Fibroblast of lung (primary cell): ENCODE measurements at places on chromosomes 7 and 10.

GRCh38 chr10:63588436-63589167 is 67.4 kb downstream of the REEP3 start:
- H3K27ac ChIP-seq: no peak overlapping the region
- peaks cover 2% of the 10 kb centered on the region for H3K4me1 ChIP-seq
- peak; percentile 22 for DNase-seq
- H3K36me3 ChIP-seq: no peaks in the 10 kb centered on the region

DNA sequence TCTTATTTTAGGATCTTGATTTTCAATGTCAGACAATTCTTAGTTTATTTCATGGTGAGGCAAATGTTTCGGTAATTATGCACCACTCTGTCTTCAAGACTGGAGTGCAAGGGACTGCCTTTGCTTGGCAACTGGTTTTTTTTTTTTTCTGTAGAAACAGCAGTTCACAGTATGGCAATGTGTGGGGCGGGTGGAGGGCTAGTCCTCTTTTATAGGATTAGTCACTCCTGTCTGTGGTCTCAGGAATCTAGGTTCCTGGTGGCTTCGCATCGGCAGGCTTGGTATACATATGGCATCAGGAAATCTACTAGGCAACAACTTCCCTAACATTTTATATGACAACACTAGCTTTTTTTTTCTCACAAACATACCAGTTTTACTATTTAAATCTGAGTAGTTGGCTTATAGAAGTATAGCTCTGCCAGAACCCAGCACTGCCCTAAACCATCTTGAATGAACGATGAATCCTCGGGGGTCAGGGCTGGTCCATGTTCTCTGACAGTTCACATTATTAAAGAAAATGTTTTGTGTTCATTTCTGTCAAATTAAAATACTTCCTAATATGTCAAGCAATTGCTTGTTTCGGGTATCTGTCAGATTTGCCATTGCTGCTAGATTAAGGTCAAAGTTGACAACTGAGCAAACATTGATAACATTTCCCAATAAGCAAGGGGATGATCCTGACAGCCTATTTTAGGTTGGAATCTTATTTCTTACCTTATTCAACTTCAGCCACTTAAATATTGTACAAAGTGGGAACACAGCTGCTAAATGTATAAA is 289.7 kb upstream of the VSTM2A start:
- no peak for DNase-seq
- no peak overlapping the region for H3K27ac ChIP-seq
- no peaks in the 10 kb centered on the region for H3K4me1 ChIP-seq
- no peak overlapping the region for H3K4me3 ChIP-seq
- H3K36me3 ChIP-seq: no peaks in the 10 kb centered on the region

DNA sequence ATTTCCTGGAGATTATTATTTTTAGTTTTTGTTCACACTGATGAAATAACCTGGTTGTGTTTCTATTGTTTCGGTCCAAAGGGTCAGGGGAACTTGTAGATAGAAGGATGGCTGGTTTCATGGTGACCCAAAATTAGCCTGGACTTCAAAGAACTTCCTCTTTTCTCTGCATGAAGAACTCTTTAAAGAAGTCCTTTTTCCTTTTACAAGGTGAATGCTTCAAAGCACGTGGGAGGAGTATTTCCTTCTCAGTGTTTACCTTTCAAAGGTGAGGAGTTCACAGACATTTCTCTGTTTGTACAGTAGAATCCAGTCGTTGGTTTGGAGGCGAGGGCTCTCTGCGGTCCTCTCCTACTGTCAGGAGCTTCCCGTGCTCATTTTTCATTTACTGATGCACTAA is 561.7 kb downstream of the GATA3 start:
- no peaks in the 10 kb centered on the region for H3K4me1 ChIP-seq
- H3K27ac ChIP-seq: no peak overlapping the region
- H3K27me3 ChIP-seq: no peaks in the 10 kb centered on the region
- H3K36me3 ChIP-seq: no peaks in the 10 kb centered on the region
- H3K4me3 ChIP-seq: no peak overlapping the region

- H3K27me3 ChIP-seq: no peaks in the 10 kb centered on the region
- H3K36me3 ChIP-seq: no peaks in the 10 kb centered on the region
- H3K27ac ChIP-seq: peak overlapping the region; percentile 84
Observed at GRCh38 chr7:22577470-22578001, 77.5 kb upstream of the STEAP1B start.

- peaks cover 7% of the 10 kb centered on the region for H3K27me3 ChIP-seq
- no peaks in the 10 kb centered on the region for H3K4me1 ChIP-seq
- no peak overlapping the region for H3K27ac ChIP-seq
- no peaks in the 10 kb centered on the region for H3K36me3 ChIP-seq
- H3K4me3 ChIP-seq: no peak overlapping the region
- no peak for DNase-seq
Observed at GRCh38 chr10:96096958-96097357, 33.1 kb upstream of the ZNF518A start.

DNA sequence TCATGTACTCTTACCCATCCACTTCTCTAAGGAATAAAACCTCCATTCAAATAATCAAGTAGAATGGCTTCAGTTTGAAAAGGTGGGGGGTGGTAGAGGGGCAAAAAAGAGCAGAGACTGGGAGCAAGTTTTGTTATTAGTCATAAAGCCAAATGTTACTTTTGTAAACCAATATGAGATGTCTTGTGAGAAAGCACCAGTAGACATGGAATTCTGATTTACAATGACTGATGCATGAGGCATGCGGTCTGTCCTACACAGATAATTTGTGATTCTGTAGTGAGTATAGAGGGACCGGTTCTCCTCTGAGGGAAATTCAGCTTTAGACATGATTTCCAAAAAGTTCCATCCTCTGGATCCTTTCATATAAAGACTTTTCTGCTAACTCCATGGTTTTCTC is 12.9 kb upstream of the ABCA13 start:
- DNase-seq: no peak
- no peaks in the 10 kb centered on the region for H3K36me3 ChIP-seq
- H3K4me1 ChIP-seq: no peaks in the 10 kb centered on the region

DNA sequence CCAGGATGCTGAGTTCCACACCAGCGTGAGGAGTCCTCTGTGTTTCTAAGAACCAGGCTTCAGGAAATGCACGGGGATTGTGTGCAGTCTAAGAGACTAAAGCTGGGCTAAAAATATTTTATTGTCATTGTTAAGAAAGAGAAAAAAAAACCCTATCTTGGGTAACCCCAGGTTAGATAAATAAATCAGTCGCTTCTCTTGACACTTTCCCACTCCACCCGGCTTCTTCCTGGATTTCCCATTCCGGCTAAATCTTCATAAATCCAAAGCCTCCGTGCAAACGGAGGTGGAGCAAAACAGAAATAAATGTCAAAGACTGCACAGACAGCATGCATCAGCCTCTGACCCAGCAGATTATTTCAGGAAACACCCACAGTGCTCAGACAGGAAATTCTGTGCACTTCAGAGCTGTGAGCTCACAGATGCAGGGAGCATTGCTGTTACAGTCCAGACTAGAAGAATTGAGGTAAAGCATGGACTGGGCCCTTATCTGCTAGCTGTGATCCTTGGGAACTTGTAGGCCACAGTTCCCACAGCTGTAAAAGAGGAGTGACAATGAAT is 44.8 kb upstream of the GRID1 start:
- DNase-seq: peak; percentile 89
- no peaks in the 10 kb centered on the region for H3K36me3 ChIP-seq
- H3K27me3 ChIP-seq: no peaks in the 10 kb centered on the region

DNA sequence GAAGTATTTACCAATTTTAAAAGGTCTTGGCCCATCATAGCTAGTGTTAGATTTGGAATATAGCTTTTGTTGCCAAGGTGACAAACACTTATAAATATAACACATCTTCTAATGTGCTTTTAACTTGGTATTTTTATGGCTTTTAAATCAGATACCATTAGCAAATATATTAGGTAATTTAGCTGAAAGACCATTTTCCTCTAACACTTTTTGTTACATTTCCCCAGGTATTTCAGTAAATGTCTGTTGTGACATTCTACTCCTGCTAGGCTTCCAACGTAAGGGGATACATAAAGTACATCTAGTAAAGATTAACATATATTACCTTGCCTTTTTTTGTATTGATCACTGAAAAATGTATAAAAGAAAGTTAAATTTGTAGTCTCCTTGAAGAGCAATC is 75.0 kb upstream of the SEM1 start:
- H3K4me1 ChIP-seq: no peaks in the 10 kb centered on the region
- H3K36me3 ChIP-seq: no peaks in the 10 kb centered on the region
- H3K27me3 ChIP-seq: no peaks in the 10 kb centered on the region
- no peak for DNase-seq

- H3K27me3 ChIP-seq: no peaks in the 10 kb centered on the region
- no peaks in the 10 kb centered on the region for H3K36me3 ChIP-seq
- no peak overlapping the region for H3K4me3 ChIP-seq
- DNase-seq: no peak
- H3K4me1 ChIP-seq: peaks cover 3% of the 10 kb centered on the region
- no peak overlapping the region for H3K27ac ChIP-seq
Observed at GRCh38 chr10:31073211-31073610, 41.5 kb upstream of the ZNF438 start.

GRCh38 chr7:25069900-25070443 is 55.1 kb downstream of the CYCS start:
- DNase-seq: peak; percentile 90
- H3K36me3 ChIP-seq: no peaks in the 10 kb centered on the region
- H3K4me1 ChIP-seq: peaks cover 10% of the 10 kb centered on the region
- H3K27me3 ChIP-seq: no peaks in the 10 kb centered on the region

DNA sequence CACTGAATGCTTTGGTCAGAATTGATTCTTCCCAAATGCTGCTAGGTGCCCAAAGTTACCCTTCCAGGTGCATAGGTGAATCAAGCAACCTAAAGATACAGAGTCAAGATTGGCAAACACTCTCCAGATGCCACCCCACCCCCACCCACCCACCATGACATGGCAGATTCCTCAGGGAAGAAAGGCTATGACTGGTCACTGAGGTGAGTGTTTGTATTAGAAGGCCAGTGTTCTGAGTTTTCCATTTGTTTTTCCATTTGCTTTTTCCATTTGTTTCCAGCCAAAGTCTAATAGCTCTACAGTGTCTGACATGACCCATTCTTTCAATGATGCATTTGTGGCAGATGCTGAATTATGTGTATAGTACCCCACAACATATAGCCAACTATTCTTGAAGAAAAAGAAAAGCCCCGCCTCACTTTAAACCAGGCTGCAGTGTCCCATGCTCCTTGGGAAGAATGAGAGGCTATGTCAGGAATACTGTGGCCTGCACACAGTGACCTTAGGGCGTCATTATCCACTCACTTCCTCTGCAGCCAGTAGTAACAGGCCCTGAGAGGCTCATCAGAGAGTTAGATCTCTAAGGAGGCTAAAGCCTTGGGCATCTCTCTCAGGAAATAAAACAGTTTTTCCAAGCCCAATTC is 16.1 kb upstream of the HIBADH start:
- H3K36me3 ChIP-seq: no peaks in the 10 kb centered on the region
- no peaks in the 10 kb centered on the region for H3K27me3 ChIP-seq
- no peak overlapping the region for H3K4me3 ChIP-seq
- peak overlapping the region; percentile 90 for H3K27ac ChIP-seq

GRCh38 chr7:29265208-29265923 is 70.8 kb downstream of the CHN2 start:
- H3K27ac ChIP-seq: no peak overlapping the region
- H3K4me3 ChIP-seq: no peak overlapping the region
- peak; percentile 32 for DNase-seq

- H3K4me3 ChIP-seq: no peak overlapping the region
- H3K27ac ChIP-seq: no peak overlapping the region
- H3K27me3 ChIP-seq: no peaks in the 10 kb centered on the region
- no peaks in the 10 kb centered on the region for H3K4me1 ChIP-seq
- H3K36me3 ChIP-seq: no peaks in the 10 kb centered on the region
Observed at GRCh38 chr10:70956029-70956759, 67.8 kb upstream of the PCBD1 start.

- no peaks in the 10 kb centered on the region for H3K27me3 ChIP-seq
- no peak for DNase-seq
- H3K4me3 ChIP-seq: no peak overlapping the region
- H3K36me3 ChIP-seq: no peaks in the 10 kb centered on the region
- no peak overlapping the region for H3K27ac ChIP-seq
Observed at GRCh38 chr7:20053334-20054104, 163.7 kb downstream of the MACC1 start.

DNA sequence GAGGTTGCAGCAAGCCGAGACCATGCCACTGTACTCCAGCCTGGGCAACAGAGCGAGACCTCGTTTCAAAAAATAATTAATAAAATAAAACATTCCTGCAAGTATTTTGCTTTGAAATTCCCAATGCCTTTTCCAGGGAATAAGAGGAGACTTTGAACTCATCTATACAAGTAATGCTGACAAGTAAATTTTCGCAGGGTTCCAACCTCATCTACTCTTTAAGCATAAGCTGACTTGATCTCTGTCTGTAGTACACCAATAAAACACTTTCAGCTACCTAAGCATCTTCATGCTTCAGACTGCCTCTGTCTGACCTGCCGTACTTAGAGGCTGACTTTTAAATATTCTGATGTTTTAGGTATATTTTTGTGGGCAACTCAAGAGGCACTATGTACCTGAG is 13.7 kb upstream of the BEND7 start:
- H3K4me1 ChIP-seq: no peaks in the 10 kb centered on the region
- no peaks in the 10 kb centered on the region for H3K36me3 ChIP-seq
- no peak overlapping the region for H3K4me3 ChIP-seq
- H3K27ac ChIP-seq: no peak overlapping the region
- peaks cover 14% of the 10 kb centered on the region for H3K27me3 ChIP-seq
- no peak for DNase-seq

DNA sequence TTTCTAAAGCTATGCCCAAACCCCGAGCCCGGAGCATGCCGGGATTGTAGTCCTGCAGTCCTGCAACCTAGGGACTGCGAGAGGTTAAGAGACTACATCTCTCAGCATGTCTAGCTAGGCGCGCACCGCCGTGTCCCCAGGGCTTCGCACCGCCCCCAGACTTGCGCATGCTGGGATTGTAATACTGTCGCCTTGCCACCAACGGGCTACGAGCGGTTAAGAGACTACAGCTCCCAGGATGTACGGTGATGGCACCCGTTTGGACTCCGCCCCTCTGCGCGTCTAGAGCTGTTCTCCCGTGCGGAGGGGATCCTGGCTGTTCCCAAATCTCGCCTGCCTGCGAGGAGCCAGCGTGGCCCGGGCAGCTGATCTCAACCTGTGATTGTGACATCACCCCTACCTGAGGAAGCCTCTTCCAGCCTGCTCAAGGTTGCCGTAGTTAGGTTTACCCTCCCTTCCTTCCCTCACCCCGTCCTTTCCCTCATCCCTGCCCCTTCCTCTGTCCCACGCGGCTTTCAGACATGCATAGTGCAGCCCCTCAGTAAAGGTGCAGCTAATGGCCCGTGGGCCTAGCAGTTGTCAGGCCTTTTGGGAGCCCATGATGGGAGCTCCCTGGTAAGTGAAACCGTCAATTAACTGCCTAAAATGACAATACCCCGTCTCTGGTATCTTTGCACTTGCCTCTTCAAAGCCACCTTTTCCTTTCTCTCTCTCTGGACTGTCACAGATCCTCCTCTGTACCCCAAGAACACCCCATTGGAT is 6.3 kb upstream of the ZNF736 start:
- no peaks in the 10 kb centered on the region for H3K27me3 ChIP-seq
- DNase-seq: peak; percentile 92
- H3K27ac ChIP-seq: peak overlapping the region; percentile 49
- H3K4me3 ChIP-seq: peak overlapping the region; percentile 84
- no peaks in the 10 kb centered on the region for H3K36me3 ChIP-seq

- H3K36me3 ChIP-seq: no peaks in the 10 kb centered on the region
- H3K4me3 ChIP-seq: no peak overlapping the region
- no peaks in the 10 kb centered on the region for H3K4me1 ChIP-seq
- no peak overlapping the region for H3K27ac ChIP-seq
Observed at GRCh38 chr10:49001870-49002672, 62.4 kb upstream of the LRRC18 start.
